ENCODE measurements at places on chromosomes 16 and 17.

GRCh38 chr17:58313815-58314705 lies 14.5 kb downstream of the TSPOAP1 start:
- DNase-seq: no peak

DNA sequence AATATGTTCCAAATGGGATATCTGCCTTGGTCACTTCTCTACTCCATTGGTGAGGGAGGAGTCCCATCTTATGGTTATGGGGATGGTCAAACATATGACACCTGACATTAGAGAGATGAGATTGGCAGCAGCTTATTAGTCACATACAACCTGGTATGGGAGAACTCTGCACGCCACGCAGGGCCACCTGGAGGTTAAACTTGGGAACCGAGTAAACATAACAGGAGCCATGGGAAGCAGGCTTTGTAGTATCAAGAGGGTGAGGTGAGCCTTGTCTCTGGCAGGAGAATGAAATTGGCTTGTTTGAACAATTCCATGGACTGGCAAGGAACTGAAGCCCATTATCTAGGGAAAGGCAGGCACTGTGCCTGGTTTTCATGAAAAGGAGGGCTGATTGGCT lies 238.7 kb upstream of the ELAC2 start:
- no peak for DNase-seq

- no peak for DNase-seq
These were observed 4.8 kb upstream of the VAC14 start for GRCh38 chr16:70805787-70806186.

DNA sequence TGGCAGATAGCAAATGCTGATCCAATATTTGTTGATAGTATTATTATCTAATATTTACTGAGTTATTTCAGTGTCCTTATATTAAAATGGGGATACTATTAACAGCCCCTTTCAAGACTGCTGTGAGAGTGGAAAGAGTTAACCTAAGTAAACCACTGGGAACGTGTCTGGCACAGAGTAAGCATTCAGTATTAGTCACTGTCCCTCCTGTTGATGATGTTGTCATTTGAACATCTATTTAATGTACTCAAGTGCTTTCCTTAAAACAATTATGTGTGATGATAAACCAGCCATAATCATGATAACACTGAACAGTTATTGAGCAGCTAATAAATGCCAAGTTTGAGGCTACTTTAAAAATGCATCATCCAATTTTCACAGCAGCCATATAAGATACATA lies 135.7 kb upstream of the XYLT1 start:
- no peak for DNase-seq

GRCh38 chr16:23863511-23864422 lies 28.0 kb downstream of the PRKCB start:
- no peak for DNase-seq

GRCh38 chr17:39699818-39700147 lies at the start of gene ERBB2:
Gene ERBB2 (plus strand): TSS chr17:39700064. CDS start chr17:39700239, 175 bp downstream.
- DNase-seq: no peak

- DNase-seq: no peak
These were observed 235.3 kb downstream of the KATNIP start for GRCh38 chr16:27785307-27785678.

DNA sequence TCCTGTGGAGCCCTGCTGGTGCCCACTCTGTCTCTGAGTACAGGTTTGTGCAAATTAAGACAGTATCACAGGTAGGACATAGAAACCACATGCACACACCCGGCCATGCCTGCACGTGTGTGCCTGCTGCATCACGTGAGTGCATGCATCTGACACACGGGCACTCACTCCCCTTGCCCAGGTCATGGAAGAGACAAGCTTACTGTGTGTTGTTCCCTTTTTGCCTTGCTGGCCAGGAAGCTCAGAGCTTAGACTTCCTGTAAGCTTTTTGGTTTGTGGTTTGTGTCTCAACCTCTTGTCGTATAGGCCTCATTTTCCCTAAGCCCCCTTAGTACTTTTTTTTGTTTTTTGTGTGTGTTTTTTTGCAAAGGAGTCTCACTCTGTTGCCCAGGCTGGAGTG lies 25.0 kb downstream of the ZNF469 start:
- DNase-seq: no peak

DNA sequence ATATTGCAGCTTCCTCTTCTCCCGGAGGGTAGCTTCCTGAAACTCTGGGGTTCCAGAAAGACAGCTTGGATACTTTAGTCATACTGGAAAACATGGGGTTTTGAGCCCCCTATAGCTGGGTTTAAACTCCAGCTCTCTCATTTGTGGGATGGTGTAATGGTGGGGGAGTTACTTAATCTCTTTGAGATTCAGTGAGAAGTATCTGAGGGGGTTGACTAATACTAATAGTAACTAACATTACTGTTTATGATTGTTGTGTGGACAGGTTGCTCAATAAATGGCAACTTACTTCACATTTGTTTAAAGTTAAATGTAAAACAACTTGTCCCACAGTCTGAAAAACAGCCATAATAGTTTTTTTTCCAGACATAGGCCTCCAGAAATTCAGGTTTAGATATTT lies 5.1 kb upstream of the SUZ12 start:
- no peak for DNase-seq

DNA sequence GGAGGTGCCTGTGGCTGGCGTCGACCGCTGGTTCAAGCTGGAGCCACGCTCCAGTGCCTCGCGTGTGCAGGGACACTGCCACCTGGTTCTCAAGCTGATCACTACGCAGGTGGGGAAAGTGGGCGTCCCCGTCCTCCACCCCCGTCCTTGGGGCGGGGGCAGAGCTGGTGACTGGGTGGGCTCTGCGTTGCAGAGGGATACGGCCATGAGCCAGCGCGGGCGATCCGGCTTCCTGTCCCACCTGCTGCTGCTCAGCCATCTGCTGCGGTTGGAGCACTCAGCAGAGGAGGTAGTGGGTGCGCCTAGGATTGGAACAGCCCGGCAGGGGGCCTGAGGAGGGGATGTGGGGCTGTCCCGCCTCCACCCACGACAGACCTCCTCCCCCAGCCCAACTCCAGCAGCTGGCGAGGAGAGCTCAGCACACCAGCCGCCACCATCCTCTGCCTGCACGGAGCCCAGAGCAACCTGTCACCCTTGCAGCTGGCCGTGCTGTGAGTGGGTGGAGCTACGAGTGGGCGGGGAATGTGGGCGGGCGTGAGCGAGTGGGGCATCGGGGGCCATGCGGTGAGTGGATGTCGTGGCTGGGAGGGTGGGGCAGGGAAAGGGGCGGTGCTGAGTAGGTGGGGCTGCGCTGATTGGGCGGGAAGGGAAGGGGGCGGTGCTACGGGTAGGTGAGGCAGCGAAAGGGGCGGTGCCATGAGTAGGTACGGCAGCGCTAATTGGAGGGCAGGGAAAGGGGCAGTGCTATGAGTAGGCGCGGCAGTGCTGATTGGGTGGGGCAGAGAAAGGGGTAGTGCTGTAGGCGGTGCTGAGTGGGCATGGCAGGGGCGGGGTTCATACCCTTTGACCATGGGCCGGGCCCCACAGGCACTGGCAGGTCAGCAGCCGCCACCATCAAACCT lies 8.9 kb downstream of the TSR3 start:
- peak; percentile 97 for DNase-seq

DNA sequence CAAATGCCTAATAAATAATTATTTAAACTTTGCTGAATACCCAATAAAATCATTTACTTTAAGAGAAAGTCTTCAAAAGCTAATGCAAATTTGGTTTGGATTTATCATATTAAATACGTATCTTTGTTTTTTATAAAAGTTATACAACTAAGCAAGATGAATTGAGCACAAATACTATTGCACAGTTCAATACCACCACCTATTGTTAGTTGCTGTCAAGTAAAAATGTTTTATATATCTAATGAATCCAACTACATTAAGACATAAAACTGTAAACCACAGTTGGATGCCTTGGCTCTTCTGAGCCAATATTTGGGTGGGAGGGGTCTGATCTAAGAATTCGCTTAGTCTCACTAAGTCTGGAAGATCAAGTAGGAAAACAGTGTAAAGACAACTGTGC lies 7.7 kb downstream of the FBXL20 start:
- no peak for DNase-seq

DNA sequence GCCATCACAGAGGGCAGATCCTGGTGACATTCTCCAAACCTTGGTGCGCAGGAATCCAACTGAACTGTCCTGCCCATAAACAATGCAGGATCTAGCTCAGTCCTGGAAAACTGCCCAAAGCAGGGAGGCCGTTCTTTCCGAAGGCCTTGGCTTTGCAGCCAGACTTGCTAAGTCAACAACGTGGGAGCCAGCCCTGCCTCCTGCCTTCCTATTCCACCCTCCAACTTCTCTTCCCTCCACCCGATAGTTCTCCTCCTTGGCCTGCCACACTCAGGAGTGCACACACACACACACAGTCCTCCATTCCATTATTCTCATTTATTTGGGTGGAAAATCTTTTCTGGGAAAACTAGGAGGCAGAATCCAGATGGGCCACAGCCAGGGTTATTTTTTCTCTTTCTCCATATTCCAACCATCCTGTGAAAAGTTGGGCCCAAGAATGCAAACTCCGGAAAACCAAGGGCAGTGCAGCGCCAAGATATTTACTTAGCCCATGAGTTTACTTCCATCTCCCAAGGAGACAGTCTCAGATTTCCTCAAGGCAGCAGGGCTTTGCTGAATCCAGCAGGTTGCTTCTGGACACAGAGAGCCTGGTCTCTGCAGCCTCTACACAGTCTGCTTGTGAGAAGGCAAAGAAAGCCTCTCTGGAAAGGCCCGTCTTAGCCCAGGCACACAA lies 15.8 kb downstream of the COPRS start:
- DNase-seq: peak; percentile 2

GRCh38 chr16:679814-680624 lies at the start of gene STUB1:
Gene STUB1 (plus strand): TSS chr16:680410. CDS start chr16:680526, 116 bp downstream.
- peak; percentile 68 for DNase-seq

DNA sequence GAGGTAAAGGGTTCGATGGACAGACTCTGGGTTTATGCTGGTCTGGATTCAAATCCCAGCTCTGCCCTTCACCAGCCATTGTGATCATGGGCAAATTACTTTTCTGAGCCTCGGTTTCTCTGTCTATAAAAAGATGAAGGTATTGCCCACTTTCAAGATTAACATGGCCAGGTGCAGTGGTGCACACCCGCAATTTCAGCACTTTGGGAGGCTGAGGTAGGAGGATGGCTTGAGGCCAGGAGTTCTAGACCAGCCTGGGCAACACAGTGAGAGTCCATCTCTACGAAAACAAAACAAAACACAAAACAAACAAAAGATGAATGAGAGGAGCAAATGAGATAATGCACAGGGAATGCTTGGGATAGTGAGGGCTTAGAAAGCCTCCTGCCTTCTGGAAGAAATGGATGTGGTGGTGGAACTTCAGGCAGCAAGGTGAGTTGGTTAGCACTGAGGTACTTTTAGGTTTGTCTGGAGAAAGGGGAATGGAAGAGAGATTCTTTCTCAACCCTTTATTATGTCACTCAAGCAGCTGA lies 8.5 kb downstream of the ADGRG3 start:
- DNase-seq: no peak

- DNase-seq: no peak
These were observed 169.8 kb downstream of the LAT start for GRCh38 chr16:29154676-29155121.

GRCh38 chr17:81734405-81735263 lies 22.6 kb downstream of the SLC25A10 start:
- DNase-seq: no peak

- no peak for DNase-seq
These were observed 6.0 kb downstream of the TOM1L1 start for GRCh38 chr17:54906683-54907082.

DNA sequence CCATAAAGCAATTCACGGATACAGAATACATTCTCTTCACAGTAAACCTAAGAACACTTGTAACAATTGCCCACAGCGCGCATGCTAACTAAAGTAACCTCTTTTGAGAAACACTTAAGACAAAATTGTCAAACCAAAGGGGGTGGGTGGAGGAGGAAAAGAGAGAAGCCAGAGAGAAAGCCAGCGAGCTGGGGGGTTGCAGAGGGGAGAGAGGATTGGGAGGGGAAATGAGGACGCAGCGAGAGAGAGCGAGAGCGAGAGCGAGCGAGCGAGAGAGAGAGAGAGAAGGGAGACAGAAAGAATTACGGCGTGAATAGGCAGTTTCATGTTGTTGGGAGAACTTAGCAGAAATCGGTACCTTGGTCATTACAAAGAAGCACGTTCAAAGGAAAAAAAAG lies 1.6 kb upstream of the HOXB7 start:
- DNase-seq: peak; percentile 42

DNA sequence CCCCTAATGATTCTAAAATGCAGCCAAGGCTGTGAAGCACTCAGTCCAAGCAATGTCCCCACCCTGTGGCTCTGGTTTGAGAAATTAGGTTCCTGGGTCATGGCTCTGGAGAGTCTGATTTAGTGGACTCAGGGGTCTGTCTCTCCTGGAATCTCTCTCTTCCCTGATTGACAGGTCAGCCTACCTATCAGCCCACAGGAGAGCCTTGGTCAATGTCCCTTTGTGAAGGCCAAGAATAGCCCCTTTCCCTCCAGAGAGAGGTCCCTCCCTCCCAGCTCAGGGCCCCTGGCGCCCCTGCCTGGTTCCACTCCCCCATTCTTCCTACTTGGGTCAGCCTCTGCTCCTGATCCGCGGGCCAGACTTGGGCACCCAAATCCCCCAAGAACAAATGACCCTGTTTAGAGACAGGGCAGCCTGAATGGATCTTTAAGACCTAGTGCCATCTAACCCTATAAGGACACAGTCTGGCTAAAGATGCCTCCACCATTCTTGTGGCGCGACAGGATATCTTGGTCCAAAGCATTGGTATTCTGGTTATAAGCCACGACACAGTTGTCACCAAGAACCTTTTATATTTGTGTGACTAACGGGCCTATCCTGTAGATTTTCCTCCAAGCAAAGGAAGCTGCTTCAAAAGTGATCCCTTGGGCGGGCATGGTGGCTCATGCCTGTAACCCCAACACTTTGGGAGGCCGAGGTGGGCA lies 38.3 kb upstream of the PRSS54 start:
- no peak for DNase-seq

GRCh38 chr17:45334701-45335677 lies 18.2 kb upstream of the MAP3K14 start:
- peak; percentile 43 for DNase-seq

- DNase-seq: peak; percentile 37
These were observed 2.5 kb downstream of the TTLL6 start for GRCh38 chr17:48814504-48814903.

- no peak for DNase-seq
These were observed 917 bp downstream of the YWHAE start for GRCh38 chr17:1398931-1399678.

GRCh38 chr16:88967830-88968588 lies 9.0 kb downstream of the CBFA2T3 start:
- no peak for DNase-seq

GRCh38 chr17:64126918-64127317 lies 3.0 kb downstream of the ERN1 start:
- DNase-seq: no peak

GRCh38 chr17:69246726-69247375 lies 18.2 kb upstream of the ABCA10 start:
- peak; percentile 44 for DNase-seq
